Stimulated activated CD8-positive, alpha-beta memory T cell treated with anti-CD3 and anti-CD28 coated beads, Interleukin-4, amount 100 ng/mL, for 1 hour (primary cell): ENCODE measurements at places on chromosomes 7 and 10.

- no peak for DNase-seq
Observed at GRCh38 chr10:121684276-121684675, 86.0 kb upstream of the FGFR2 start.

- no peak for DNase-seq
Observed at GRCh38 chr7:13920053-13920697, 69.3 kb downstream of the ETV1 start.

DNA sequence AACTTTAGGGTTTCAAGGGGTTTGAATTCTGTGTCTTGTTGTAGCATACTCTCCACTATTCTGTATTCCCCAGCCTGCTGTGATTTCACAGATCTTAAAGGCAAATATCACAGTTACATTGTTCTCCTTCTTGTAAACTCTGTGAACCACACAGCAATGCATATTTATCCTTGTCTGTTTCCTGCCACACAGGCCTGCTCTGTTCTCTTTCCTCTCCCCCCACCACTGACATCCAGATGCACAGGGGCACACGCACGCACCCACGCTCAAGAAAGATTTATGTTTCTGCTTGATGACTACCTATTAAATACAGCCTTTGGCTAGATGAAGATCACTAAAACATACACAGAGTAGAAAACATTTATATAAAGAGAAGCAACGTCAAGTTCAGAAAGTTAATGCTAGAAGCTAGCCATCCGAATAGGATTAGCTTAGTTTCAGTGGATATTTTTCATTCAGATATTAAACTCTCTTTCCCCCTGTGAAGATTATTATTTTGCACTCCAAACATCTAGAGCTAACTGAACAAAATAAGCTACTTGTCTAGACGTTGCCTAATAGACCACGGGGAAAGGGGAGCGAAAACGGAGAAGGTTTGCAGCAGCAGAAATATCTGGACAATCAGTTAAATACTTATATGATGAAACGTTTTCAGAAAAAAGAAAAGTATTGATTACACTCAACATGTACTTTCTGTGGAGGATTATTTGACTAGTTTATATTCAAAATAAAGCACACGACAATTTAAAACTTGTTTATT lies 193.1 kb upstream of the SEMA3C start:
- no peak for DNase-seq

DNA sequence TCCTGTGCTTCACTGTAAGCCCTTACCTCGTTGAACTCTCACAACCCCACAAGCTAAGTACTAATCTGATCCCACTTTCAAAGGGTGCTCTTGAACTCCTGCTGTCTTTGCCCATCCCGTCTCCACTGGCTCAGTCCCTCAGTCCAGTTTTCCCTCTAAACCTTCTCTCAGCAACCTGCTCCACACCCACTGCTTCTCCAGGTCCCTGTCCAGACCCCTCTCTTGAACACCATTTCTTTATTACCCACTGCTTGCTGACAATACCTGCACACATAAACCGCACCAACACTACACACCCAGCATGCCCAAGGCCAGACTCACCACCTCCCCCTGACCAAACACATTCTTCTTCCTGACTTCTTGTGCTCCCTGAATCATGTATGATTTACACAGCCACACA lies 343.3 kb downstream of the GRID1 start:
- DNase-seq, result no peak

DNA sequence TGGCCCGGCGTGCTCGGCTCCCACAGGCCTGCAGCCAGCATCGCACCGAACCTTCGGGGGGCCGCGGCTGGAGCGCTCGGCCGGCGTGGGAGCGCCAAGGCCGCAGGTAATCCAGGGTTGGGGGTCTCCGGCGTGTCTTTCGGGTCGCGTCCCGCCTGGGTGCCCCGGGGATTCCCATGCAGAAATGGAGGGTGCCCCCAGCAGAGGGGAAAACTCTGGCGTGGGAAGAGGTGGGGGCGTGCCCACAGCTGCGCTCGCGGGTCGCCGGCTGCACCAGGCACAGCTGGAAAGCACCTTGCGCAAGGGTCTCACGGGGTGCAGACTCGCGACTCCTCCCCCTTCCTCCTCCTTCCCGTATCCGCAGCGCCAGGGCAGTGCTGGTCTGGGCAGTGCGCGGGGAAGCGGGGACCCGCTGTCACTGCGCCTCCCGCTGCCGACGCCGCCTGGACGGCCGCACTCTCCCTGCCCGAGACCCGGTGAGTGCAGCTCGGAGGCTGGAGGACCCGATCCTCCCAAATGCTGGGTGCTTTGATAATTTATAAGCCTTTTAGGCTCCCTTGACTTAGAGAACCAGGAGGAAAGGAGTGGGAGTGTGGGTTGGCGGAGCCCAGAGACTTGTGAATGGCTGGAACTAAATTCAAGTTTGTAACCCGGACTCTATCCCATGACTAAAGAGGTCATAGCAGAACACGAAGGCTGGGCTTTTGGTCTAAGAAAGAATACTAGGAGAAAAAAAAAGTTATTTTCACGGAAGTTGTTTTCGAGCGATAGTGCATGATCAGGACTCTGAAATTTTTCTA lies 489 bp downstream of the MAP3K8 start:
- peak; percentile 28 for DNase-seq

- DNase-seq, result no peak
Observed at GRCh38 chr7:28768577-28769147, 189.5 kb downstream of the TRIL start.

DNA sequence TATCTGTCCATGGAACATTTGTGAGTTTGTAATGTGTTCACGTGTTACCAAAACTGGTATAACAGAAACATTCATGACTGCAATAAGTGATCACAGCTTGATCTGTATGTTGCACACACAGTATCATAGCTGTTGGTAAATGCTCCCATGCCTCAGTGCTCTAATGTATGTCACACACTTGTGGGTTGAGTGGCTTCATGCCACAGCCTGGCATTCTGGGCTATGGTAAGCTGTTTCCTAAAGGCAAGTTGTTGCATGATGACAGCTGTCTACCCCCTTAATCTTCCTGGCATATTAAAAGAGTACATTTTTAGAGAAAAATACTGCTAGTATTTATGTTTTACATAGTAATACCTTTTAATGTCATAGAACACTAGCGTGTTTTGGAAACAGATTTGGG lies 35.2 kb downstream of the PRPF18 start:
- DNase-seq, result no peak

- no peak for DNase-seq
Observed at GRCh38 chr10:112996462-112996861, 46.4 kb downstream of the TCF7L2 start.

- DNase-seq, result no peak
Observed at GRCh38 chr10:71316786-71317160, 2.3 kb upstream of the SLC29A3 start.

DNA sequence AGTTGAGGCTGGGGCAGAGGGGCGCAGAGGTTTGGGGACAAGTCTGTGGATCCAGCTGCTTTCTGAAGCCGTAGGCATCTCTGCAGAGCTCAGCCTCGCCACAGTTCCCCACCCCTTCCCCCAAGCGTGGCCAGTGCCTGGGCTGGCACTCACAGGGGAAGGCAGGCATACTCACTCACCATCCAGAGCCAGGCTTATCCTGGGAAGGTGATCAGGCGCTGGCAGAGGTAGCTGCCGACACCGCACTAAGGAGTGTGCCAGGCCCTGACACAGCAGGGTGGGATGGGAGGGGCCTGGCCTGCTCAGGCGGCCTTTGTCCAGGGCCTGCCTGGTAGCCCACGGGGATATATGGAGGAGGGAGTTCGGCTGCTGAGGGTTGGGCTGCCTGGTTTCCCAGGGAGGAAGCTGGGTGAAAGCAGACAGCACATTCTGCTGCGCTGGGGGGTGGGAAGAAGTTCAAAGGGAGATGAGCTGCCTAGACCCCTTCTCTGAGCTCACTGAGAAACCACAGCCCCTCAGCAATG lies 15.9 kb downstream of the VSIR start:
- DNase-seq, result no peak

- DNase-seq, result no peak
Observed at GRCh38 chr10:132382231-132382922, 14.6 kb upstream of the PWWP2B start.

GRCh38 chr7:28358423-28358868 lies 53.9 kb upstream of the CREB5 start:
- no peak for DNase-seq

GRCh38 chr10:68526634-68527307 lies 552 bp downstream of the SLC25A16 start:
- DNase-seq, result no peak

DNA sequence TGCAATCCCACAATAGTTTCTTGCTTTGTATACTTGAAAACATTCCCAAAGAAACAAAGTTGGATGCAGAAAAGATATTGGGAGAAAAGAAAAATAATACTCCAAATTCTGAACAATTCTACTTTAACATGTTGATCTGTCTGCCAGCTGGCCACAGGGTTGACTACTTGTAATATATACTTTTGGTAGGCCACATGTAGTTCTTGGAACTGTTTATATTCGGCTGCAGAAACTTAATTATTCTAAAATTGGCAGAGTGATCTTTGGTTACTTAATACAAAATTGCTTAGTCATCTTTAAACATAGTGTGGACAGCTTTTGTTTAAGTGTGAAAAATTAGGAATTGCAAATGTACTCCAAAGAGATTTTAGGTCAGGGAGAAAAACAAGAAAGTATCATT lies 76.0 kb downstream of the CALD1 start:
- DNase-seq, result no peak

GRCh38 chr10:5858811-5859210 lies 30.9 kb downstream of the ANKRD16 start:
- no peak for DNase-seq

GRCh38 chr7:79199266-79199665 lies 254.2 kb downstream of the MAGI2 start:
- no peak for DNase-seq

GRCh38 chr7:42236266-42236975 lies 588 bp downstream of the GLI3 start:
- DNase-seq, result no peak

GRCh38 chr10:103781329-103782061 lies 73.9 kb downstream of the SH3PXD2A start:
- no peak for DNase-seq

GRCh38 chr10:110824152-110824441 lies 47.6 kb upstream of the PDCD4 start:
- no peak for DNase-seq
